ENCODE measurements at places on chromosomes 4 and X.

- DNase-seq, result no peak
Measured at GRCh38 chr4:14302021-14302420, 674.5 kb upstream of the BOD1L1 start.

DNA sequence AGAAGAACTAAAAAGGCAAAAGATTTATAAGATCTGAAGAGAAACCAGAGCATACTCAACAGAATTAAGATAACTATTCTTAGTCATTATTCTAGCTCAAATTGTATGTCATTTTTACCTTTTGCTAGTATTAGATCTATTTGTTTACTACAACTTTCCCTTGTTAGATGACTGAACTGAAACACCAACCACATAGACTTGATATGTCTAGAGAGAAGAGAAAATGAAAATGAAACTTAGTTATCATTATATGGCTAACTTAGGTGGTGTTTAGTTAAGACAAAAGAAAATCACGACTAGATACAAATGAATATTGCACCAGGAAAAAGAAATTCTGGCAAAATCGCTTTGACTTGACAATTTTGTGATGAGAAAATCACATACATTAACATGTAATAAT is 690.8 kb downstream of the PCDH18 start:
- DNase-seq, result no peak

GRCh38 chr4:22363036-22363435 is 152.8 kb downstream of the ADGRA3 start:
- DNase-seq, result no peak

DNA sequence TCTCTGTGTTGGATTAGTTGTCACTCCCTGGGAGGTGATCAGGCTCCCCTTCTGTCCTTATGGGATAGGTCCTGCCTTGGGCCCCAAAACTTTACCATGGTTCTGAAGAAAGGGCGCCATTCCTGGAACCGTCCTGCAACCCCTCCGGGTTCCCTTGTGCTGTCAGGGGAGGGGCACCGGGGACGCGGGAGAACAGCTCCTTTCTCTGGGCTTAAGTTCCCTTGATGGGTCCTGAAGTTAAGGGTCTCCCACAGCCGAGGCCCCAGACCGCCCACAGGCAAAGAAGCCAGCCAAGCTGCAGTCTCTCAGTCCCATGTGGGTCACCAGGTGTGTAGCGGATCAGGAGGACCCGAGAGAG is 44.8 kb downstream of the UGT2A3 start:
- no peak for DNase-seq

DNA sequence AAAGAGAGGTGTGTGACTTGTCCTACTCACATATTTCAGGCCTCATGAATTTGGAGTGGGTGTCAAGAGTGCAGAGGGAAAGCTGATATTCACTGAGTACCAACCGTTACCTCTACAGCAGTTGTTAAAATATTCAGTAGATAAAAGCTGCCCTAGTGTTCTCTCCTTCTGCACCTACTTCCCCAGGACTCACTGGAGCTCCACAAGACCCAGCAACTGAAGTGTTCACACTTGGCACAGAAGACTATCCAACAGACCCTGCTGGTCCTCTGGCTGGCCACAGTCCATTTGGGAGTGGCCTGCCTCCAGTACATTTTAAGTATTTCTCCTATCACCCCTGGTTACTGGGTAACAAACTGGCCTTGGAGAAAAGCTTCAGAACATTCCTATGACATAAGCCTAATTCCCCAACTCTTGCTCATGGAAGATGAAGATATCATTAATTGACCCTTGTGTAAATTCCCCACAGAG is 70.8 kb downstream of the PPARGC1A start:
- DNase-seq, result no peak

DNA sequence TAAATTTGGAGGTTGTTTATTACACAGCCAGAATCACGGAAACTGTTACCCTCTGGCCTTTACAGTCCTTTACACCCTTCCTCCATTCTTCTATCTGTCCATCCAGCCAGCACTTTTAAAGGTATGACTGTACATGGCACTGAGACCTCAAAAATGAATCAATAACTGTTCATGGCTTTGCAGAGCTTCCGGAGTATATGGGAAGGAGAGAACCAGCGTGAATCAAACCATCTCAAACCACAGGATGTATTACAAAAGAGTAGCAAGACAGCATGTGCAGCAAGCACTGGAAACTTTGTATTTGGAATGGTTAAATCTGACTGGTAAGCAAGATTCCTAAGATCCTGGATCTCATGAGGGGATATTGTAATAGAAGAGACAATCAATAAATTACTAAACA is 228.5 kb upstream of the CASK start:
- no peak for DNase-seq

- DNase-seq, result no peak
Measured at GRCh38 chr4:93841803-93842345, 13.3 kb downstream of the ATOH1 start.

GRCh38 chrX:70254909-70255308 is 5.1 kb downstream of the P2RY4 start:
- DNase-seq, result no peak

DNA sequence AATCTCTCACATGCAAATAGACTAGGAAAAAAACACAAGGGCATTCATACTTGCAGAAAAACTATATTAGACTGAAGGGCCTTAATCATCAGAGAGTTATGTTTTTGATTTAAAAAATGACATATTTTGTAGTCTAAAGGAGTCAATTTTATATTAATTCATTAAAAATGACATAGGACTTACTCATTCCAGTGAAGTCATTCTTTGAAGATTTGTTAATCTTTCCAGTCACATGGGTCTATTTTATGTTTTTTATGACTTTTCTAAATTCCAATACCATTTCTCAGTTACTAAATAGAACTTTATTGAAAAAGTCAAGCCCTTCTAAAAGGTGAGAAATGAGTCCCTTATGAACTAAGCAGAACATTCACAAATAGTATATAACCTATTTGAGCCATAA is 743.8 kb upstream of the INTU start:
- DNase-seq, result no peak

Measured in vagina (tissue), 2 donors.